ENCODE measurements at places on chromosomes 3 and 15.

DNA sequence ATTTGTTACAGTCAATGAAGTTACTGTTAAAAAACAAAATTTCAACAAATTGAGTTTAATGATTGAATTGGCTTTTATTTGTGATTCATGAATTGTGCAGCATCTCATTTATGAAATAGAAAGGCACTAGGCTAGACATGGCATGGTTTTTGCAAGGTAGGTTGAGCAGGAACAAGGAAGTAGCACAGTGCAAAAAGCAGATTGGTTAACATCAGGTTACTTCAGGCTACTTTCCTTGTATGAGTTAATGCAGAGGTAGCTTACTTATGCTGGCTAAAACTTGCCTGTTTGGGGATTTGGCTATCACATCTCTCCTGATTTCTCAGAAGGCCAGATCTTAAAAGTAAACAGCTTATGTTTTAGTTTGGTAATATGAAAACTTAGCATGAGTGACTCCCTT lies 23.0 kb upstream of the SV2B start:
- DNase-seq, result no peak

DNA sequence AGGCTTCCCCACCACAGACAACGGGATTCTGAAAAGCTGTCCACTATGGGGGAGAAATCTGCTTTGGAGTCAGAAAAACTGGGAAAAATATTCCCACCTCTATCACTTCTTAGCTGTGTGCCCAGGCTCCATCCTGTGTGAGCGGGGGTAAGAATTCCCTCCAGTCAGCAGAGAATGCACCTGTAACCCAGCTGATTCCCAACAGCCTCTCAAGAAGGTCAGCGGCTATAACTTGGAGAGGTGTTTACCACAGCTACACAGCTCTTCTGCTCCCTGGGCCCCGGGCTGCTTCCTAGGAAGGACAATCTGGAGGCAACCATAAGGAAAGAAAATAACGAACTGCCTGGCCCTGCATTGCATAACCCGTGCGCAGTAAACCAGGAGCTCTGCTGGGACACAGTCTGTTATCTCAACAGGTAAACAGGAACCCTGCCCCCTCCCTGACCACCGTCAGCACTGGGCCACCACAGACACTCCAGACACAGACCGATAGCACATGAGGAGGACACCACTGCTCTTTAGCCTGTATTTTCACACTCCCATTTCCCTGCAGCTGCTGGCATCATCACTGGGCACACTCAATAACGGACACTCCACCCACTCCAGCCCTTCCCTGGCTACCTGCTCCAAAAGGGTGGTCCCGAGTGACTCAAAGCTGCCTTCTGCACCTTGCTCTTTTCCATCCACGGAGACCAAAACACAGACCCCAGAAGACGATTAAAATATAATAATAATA lies 2.1 kb downstream of the RAB43 start:
- DNase-seq, result no peak

GRCh38 chr3:129890891-129891290 lies 2.6 kb downstream of the TMCC1 start:
- no peak for DNase-seq

GRCh38 chr3:13621381-13622221 lies 72.7 kb downstream of the FBLN2 start:
- DNase-seq, result no peak

GRCh38 chr3:106381286-106381938 lies 512.6 kb upstream of the CBLB start:
- DNase-seq, result no peak

DNA sequence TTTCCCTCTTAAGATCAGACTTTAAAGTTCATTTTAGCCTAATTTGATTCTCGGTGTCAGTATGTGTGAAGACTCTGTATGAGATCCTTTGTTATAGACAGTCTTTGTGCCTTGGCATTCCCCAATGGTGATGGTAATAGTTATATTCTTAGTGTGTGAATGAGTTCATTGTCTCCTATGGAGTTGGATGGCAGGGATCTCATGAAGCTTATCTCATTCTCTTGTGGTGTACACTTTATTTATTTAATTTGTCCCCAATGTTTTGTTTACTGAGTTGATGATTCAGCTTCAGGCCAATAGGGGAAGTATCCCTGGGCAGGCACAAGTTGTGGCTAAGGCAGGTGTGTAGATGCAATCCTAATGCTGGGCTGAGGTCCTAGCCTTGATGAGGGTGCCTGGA lies 222.0 kb upstream of the DPPA4 start:
- no peak for DNase-seq

DNA sequence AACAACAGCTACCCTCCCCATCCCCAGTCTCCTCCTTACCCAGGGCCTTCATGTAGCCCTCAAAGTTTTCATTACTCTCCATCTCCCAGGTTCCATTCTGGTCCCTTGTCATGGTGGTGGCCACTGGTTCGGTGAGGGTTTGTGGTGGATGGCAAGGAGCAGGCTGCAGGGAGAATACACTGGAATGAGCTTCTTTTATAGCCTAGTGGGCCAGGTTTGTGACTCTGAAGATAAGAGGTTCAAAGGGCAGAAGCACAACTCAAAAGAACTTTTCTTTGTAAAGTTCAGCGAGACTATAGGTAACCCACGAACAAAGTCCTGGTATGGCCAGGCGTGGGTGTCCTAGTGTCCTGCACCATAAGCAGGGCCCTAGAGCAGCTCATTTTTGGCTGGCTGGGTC lies at the start of gene RBP2:
TSS of gene RBP2 (minus strand) at position 169 of the 400 bp plus-strand sequence. CDS start at position 112, 57 bp downstream.
- DNase-seq, result no peak

DNA sequence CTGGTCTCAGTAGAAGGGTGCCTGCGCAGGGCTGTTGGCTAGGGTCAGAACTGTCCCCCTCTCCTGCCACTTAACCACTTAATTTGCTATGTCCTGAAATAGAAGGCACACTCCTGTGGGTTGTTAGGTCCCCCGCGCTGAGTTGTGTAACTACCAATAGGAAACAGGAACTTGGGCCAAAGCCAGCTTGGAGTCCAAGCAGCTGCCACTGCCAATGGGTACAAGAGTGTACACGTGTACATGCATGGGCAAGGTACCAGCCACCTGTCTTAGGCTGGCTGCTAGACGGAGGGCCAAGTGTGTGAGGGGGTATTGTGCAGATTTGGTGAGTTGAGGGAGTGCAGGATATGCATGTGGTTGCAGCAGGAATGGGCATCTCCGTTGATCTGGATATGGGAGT lies 29.7 kb upstream of the POLG start:
- no peak for DNase-seq

GRCh38 chr3:184379358-184380184 lies at the start of gene CHRD:
CHRD (plus strand) TSS chr3:184380054; CDS start chr3:184380319, 265 bp downstream.
- no peak for DNase-seq

GRCh38 chr15:78991476-78991875 lies 46.6 kb upstream of the CTSH start:
- no peak for DNase-seq

DNA sequence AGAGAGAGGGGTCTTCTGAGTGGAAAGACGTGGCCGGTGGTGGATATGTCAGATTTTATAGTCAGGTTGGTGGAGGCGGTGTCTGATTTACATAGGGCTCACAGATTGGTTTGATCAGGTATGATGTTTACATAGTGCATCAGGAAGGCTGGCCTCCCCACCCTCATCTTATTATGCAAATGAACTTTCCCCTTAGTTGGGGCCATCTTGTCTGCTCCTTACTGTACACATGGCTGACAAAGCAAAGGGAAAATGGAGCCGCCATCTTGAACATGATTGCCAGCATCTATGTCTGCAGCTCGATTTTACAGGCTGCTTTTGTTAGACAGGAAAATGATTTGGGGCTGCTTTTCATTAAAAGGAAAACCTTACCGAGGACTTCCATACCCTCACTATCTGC lies 19.9 kb downstream of the SQOR start:
- DNase-seq, result no peak

GRCh38 chr15:50773389-50773788 lies 7.9 kb upstream of the SPPL2A start:
- no peak for DNase-seq

DNA sequence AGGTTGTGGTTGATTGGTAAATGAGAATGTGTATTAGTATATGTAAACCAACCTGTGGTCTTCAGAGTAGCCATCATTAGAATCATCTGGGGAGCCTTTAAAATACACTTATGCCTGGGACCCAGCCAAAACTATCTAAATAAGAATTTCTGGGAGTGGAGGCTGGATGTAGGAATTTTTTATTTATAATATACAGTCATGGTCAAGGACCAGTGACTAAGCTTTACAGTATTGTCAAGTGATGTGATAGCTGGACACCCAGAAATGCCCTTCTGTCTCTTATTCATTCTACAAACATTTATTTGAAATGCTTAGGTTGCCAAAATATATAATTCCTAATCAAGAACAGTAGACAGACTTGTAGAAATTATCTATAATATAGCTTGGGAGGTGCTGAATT lies 132.2 kb downstream of the MBNL1 start:
- DNase-seq, result peak; percentile 19

GRCh38 chr3:66593978-66594377 lies 93.2 kb upstream of the LRIG1 start:
- peak; percentile 52 for DNase-seq

GRCh38 chr3:147651107-147651778 lies 242.1 kb downstream of the ZIC1 start:
- no peak for DNase-seq

- no peak for DNase-seq
Measured at GRCh38 chr3:177894081-177894728, 642.0 kb upstream of the KCNMB2 start.

- no peak for DNase-seq
Measured at GRCh38 chr15:70420948-70421482, 323.3 kb upstream of the TLE3 start.

DNA sequence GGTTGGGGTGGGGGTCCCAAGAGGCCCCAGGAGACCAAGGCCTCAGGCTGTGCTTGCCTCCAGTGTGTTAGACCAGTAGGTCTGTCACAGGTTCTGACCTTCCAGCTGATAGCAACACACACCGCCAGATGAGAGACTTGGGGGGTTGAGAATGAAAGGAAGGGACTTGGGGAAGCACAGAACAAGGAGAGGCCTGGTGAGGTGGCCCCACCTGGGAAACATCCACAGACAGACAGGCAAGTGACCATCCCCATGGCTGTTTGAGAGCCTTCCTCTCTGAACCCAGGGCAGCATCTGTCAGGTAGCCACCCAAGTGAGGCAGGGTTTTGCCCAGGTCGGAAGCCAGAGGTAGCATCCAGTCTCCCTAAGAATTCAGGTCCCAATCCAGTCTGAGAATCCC lies 35.0 kb upstream of the VPS8 start:
- no peak for DNase-seq

DNA sequence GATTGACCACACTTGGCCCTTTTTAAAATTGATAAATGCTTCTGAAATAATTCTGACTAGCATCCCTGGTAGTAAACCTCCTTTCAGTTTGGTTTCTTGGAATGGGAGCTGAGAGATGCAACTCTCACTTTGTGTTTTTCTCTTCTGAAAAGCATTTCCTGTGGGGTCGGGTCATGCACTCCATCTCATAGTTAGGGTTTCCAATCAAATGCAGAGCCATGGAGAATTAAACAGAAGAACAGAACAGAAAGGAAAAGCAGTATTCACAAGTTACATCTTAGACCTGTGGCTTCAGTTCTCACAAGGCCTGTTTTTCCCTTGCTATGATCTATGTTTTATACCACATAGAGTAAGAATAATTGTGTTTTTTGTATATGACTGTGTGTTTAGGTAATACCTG lies 39.7 kb downstream of the SENP2 start:
- DNase-seq, result no peak

- DNase-seq, result peak; percentile 70
Measured at GRCh38 chr3:152302521-152303021, 33.8 kb downstream of the MBNL1 start.

DNA sequence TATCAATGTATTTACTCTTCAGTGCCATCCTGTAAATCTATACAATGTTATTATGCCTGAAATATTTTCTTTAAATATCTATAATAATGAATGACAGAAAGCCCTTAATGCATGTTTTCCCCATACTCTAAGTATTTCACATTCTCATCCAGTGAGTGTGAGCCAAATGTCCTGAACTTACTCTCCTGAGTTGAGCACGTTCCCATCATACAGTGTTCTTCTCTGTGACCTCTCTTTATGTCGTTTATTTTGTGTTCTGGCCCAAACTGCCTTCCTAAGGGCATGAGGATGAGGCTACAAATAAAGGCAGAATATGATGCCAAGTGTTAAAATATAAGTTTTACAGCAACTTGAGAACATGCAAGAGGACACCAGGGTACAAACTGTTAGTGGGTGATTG lies 3.3 kb downstream of the OSBPL10 start:
- no peak for DNase-seq

DNA sequence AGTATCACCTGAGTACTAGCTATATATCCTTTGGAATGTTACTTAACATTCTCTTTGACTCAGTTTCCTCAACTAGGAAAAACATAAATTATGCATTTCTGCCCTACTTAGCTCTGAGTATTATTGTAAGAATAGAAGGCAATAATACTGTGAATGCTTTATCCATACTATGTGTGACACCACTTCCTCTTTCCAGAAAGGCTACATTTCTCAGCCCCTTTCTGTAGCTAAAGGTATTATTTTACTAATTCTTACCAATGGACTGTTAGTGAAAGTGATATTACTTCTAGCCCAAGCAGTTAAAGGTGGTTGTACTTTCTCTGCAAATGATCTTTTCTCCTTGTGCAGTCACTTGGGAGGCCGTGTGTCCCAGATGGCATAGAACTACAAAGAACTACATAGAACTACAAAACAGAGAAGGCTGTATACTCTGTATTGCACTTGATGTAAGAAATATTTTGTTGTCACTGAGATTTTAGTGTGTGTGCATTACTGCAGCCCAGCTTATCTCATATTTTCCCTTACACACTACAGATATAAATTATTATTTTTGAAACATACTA lies 35.1 kb downstream of the MYH15 start:
- no peak for DNase-seq

DNA sequence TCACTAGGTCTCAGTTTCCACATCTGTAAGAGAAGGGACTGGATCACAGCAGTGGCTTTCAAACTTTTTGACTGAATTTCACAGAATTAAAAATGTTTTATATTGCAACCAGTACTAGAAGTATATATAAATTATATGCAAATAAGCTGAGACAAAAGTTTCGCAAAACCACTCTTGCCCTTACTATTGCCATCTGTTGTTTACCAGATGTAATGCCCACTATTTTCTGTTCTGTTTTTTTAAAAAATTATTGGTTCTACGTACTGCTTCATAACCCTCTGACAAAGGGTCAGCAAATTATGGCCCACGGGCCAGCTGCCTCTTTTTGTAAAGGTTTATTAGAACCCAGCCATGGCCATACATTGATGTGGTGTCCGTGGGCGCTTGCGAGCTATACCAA lies 44.8 kb downstream of the PDIA5 start:
- DNase-seq, result no peak

DNA sequence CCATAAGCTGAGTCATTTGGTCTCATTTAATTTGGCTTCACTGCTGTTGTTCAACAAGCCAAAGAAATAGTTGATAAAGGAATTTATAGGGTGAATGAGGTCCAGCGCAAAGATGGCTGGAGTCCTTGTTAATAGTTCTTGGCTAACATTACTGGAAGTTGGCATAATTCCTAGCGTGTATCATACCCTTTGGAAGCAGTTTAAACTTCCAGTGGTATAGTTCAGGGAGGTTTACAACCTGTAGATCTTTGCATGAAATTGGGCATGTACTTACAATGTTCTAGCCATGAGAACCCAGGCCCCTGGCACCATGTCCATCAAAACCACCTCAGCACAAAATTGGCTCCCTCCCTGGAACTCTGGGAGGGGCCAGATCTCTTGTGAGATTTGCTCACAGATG lies 380.8 kb downstream of the LRTM1 start:
- DNase-seq, result no peak
